Calu3 (cell line): ENCODE measurements at places on chromosomes 5 and 9.

DNA sequence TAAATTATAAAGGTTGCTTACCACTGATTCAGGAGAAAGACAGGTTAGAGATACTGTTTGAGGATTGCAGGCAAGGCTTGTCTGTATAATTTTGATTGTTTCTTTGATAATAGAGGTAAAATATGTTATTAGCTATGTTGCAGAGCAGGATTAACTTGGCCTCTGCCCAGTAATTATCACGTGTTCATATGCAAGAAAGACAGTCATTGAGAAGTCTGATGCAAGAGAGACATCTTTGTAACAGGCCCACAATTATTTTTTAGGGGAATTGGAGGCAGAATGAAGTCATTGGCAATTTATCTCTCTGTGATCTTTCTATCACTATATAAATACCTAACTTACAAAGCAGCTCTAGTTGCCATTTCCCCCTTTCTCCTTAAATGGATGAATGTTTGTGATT is 46.0 kb downstream of the SLC44A1 start:
- peak; percentile 30 for DNase-seq

- DNase-seq = no peak
These were observed 110.6 kb downstream of the SVEP1 start for GRCh38 chr9:110468950-110469349.

GRCh38 chr5:144549580-144549979 is 378.9 kb downstream of the KCTD16 start:
- DNase-seq = no peak

DNA sequence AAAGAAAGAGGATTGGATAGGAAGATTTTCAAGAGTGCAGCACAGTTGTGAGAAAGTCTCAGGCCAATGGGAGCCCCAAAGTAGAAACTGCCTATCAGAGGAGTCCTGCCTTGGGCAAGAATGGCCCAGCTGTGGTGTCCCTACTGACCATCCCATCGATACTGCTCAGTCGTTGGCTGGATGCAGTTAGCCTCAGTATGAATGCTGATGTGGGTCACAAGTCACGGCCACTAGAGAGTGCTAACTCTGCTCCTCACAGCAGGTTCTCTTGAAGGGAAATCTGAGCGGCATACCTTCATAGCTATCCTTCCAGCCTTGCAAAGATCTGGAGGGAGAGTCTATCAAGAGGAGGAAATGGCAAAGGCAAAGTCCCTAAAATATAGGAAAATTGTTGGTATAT is 11.6 kb upstream of the CETN3 start:
- DNase-seq = peak; percentile 44

DNA sequence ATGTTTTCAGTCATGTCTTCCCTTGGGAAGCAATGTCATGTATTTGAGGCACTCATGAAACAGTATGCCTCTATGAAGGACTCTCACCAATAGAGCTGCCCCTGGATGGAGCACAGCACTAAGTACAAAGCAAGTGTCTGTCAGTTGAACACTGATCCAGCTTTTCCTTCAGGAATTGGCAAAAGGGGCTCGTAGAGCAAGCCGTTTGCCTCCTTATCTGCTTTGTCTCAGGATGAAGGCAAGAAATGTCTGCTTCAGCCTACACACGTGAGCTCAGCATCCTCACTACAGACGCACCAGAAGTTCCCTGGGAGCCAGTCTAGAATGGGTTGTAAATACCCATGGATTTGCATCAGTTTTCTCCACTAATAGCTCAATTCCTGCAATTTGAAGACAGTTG is 743.0 kb upstream of the DMAC1 start:
- DNase-seq = no peak

GRCh38 chr9:82022121-82022520 is 33.5 kb downstream of the SPATA31D1 start:
- DNase-seq = no peak

GRCh38 chr9:100219347-100219746 is 120.3 kb downstream of the INVS start:
- no peak for DNase-seq
